Midbrain (tissue), 1 donor: ENCODE measurements at places on chromosomes 11 and 22.

DNA sequence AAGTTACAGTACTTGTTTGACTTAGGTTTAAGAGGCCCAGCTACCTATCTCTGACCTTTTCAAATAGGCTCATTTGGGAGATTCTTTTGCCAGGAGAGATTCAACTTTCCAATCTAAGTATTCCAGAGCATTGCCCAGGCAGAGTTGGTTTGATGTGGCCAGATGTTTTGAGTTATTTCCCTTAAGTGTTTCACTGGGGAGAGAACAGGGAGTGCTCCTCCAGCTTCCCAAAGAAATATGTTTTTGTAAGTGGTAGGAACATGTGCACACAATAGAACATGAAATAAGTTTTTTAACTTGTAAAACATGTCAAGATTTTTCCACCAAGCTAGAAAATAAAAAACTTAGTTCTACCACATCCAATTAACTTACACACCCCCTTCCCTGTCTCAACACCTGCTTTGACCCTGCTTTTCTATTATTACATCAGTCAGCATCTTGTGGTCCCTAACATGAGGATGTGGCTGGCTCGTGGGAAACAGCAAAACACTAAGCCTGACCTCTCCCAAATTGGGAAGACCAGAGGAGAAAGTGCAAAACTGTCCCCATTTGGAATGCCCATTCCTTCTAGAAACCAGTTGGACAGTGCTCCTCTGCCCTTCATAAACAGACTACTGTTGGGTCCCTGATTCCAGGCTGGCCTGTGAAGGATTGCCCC is 70.4 kb upstream of the RASSF10 start:
- DNase-seq, result no peak

- no peak for DNase-seq
Measured at GRCh38 chr22:17257121-17258001, 38.1 kb upstream of the ADA2 start.

- no peak for DNase-seq
Measured at GRCh38 chr11:10514202-10514601, 26.8 kb downstream of the RNF141 start.

DNA sequence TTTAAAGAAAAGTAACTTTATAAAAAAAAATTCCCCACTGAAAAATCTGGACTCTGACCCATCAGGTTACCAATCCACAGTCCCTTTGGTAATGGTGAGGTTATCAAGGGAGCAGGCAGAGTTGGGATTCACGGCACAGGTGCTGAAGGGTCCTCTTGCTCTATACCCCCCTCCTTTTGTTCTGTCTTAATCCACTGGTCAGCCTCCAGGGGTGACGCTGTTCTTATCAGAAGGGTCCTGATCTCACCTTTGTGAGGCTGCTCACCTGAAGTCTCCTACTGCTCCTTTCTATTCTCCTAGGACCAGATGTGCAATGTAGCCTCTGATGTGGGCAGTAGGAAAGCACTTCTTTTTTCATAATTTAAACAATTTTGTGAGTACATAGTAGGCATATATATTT is 80.6 kb upstream of the E2F8 start:
- no peak for DNase-seq

- DNase-seq, result no peak
Measured at GRCh38 chr22:22406445-22407027, 102.0 kb downstream of the ZNF280B start.

- no peak for DNase-seq
Measured at GRCh38 chr11:121606354-121606753, 153.6 kb upstream of the SORL1-AS1 start.

GRCh38 chr11:117273550-117274289 is 17.4 kb upstream of the BACE1-AS start:
- no peak for DNase-seq

- DNase-seq, result no peak
Measured at GRCh38 chr11:130689222-130689908, 226.9 kb downstream of the SNX19 start.

DNA sequence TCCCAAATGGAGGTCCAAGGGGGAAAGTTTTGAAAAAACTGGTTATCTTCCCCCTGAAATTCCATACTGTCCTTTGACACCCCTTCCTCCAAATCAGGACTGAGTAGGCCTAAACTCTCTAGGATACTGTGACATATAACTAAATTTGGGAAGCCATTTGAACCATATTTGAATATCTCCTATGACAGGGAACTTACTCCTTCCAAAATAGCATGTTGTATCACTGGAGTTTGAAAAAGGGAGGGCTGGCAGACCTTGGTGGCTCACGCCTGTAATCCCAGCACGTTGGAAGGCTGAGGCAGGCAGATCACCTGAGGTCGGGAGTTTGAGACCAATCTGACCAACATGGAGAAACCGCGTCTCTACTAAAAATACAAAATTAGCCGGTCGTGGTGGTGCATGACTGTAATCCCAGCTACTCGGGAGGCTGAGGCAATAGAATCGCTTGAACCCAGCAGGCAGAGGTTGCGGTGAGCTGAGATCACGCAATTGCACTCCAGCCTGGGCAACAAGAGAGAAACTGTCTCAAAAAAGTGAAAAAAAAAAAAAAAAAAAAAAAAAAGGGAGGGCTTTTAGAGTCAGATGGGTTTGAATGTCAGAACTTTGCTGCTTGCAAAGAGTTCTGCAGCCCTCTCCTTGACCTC is 42.4 kb downstream of the PIK3C2A start:
- DNase-seq, result no peak

- DNase-seq, result no peak
Measured at GRCh38 chr22:26579331-26579886, 10.5 kb downstream of the TPST2 start.

DNA sequence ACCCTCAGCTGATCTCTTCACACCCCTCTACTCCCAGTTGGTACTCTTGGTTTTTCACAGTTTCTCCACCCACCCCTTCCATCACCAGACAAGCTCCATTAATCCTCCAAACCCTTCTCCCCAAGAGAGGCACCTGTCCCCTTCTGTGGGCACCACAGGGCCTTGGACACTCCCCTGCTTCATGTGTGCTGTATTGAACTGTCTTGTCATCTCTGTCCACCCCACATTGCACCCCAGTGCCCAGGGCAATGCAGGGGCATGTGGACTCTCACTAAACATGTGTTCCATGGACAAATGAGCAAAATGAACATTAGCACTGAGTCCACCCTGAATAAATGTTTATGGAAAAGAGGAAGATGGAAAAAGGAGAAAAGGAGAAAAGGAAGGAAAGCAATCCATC is 181.4 kb downstream of the BCR start:
- DNase-seq, result no peak

GRCh38 chr11:82775736-82776346 is 42.2 kb upstream of the FAM181B start:
- no peak for DNase-seq

- no peak for DNase-seq
Measured at GRCh38 chr11:119683783-119684182, 45.2 kb downstream of the NECTIN1 start.

DNA sequence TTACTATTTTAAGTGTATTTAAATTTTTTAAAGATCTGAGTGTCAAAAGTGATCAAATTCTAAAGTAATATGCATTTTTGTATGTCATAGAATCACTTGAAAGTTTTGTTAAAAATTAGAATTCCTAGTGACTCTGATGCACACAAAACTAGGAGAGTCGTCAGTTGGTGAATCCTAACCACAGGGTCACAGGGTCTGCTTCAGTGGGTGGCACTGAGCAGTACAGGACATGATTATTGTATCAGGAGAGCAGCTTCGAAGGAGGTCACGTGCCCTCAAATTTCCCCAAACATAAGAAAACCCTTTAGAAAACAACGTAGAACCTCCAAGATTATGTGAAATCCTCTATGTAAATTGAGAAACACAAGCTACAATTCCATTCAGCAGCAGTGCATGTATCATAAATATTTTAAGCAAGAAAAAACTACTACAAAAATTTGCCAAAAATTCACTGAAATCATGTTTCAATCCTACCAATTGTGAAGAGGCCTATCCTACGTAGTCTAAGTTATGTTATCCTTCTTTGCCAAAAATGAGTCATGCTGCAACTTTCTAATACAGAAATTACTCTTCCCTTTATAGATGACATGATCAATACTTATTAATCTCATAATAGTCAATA is 323.6 kb downstream of the AASDHPPT start:
- DNase-seq, result no peak

DNA sequence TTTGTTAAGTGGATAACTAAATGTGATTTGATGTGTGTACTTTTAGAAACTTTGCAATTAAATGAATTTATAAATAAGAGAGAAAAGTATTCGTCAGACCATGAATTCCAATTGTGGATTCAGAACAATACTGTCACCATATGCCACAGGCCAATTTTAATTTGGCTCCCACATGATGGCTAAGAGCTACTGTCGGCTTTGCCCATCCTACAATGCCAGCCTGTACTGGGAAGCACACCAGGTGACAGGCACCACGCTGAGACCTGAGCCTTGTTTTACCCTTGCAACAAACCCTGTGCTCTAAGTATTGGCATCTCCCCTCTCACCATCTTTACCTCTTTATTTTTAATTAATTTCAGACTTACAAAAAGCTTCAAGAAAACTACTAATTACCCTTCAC is 14.0 kb downstream of the RAB30 start:
- no peak for DNase-seq

DNA sequence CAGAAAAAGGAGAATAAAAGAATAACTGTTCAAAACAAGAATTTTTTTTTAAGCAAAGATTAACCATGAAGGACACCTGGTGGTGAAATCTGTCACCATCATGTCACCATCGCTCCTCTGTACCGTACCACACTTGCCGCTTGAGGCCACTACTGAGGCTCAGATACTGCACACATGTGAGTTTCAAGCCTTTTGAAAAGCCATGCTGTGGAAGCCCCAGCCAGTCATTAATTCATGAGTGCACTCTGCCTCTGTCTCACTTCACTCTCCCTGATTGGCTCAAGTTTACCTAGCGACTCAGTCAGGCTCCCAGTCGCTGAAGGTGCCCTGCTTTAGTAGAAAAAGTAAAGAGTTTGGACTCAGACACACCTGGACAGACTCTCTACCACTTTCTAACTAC is 6.6 kb upstream of the MS4A12 start:
- DNase-seq, result no peak

- no peak for DNase-seq
Measured at GRCh38 chr11:95284057-95285052, 53.4 kb upstream of the SESN3 start.

DNA sequence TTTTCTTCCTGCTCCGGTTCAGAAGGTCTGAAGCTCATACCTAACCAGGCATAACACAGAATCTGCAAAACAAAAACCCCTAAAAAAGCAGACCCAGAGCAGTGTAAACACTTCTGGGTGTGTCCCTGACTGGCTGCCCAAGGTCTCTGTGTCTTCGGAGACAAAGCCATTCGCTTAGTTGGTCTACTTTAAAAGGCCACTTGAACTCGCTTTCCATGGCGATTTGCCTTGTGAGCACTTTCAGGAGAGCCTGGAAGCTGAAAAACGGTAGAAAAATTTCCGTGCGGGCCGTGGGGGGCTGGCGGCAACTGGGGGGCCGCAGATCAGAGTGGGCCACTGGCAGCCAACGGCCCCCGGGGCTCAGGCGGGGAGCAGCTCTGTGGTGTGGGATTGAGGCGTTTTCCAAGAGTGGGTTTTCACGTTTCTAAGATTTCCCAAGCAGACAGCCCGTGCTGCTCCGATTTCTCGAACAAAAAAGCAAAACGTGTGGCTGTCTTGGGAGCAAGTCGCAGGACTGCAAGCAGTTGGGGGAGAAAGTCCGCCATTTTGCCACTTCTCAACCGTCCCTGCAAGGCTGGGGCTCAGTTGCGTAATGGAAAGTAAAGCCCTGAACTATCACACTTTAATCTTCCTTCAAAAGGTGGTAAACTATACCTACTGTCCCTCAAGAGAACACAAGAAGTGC is 661 bp upstream of the MALAT1 start:
- DNase-seq, result no peak

GRCh38 chr11:76665172-76665571 is 5.4 kb downstream of the LRRC32 start:
- DNase-seq, result no peak
